GDM1 (cell line): ENCODE measurements at places on chromosomes 2 and 18.

DNA sequence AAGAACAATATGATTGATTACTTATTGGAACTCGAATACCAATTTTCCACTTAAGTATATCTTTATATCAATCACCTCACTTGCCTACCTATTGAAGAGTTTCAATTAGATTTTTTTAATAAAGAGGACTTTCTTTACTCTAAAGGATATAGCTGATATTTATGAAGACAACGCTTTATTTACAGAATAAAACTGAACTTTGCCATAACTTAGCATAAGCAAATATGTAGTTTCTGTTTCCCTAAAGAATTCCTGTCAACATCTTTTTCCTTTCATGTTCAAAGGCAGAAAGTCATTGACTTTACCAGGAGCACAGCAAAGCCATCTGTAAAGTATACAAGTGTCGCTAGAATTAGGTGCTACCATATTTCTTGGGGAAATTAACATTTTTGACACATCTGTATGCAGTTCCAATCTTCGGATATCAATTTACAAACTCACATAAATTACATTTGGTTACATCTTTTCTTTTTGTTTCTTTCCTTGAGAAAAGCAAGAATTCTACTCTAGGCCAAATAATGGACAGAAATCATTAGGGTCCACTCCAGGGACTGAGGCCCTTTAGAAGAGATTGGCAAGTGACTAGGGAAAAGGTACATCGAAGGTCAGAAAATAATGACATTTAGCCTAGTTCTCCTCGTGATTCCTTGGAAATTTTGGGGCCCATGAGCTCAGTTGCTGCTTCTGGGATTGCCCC lies 7.5 kb upstream of the SCN1A start:
- DNase-seq, result no peak

- DNase-seq, result no peak
Measured at GRCh38 chr2:203690441-203691047, 15.9 kb upstream of the CD28 start.

- DNase-seq, result no peak
Measured at GRCh38 chr2:108573061-108573460, 38.8 kb downstream of the LIMS1 start.

DNA sequence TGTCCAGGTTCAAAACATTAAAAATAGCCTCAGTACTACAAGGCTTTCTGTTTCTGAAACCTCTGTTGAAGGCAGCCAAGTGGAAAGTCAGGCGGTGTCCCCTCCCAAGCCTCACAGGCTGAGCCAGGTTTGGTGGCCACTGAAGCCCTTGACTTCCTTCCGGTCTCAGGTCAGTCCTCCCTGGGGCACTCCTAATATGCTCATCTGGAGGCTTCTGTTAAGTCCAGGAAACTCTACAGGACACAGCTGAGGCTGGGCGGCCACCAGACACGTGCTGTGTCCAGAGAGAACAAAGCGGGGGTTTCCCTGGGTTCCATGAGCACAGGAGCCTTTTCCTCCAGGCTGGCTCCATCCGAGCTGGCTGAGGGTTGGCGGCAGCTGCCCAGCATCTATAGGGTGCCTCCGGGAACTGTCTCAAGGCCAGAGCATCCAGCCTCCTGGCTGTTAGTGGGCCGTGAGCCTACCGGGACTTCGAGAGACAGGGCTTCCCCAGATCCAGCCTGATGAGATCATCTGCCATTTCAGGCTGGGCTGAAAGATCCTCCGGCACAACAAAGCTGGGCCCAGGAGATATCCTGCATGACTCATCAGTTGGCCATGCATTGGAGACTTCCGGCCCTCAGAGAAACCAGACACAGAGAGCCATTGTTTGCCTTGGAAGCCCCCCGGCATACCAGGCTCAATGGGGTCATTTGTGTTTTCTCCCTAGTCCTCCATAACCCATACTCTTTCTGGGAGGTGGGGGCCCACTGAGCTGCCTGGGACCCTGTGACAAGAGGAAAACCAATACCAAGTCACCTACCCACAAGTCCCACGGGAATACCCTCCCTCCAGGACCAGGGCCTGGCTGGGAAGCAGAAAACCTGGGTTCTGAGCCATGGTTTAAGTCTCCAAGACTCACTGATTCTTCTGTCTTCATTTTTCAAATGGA lies 71.7 kb downstream of the HS1BP3 start:
- no peak for DNase-seq

- no peak for DNase-seq
Measured at GRCh38 chr2:142681952-142682351, 195.5 kb upstream of the KYNU start.

DNA sequence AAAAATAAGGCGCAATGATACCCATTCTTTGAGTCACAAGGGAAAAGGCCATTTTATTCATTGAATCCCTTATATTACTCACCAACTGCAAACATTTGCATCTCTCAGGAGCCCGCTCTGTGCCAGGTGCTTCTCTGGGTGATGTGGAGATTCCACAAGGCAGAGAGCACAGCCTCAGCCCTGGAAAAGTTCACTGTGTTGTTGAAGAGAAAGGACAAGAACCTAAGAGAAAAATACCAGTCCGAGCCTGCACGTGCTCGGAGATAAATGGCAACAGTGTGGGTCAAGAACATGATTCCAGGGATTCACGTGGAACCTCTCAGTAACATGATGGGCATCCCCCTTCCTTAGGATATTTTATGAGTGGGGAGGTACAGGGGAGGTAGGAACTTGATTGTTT lies 11.8 kb downstream of the GNAL start:
- no peak for DNase-seq

- no peak for DNase-seq
Measured at GRCh38 chr18:31209041-31209440, 46.4 kb upstream of the DSC1 start.

GRCh38 chr2:232839411-232840079 lies 30.5 kb upstream of the SNORC start:
- peak; percentile 73 for DNase-seq

- DNase-seq, result peak; percentile 15
Measured at GRCh38 chr2:33321236-33321771, 155.1 kb upstream of the RASGRP3 start.

DNA sequence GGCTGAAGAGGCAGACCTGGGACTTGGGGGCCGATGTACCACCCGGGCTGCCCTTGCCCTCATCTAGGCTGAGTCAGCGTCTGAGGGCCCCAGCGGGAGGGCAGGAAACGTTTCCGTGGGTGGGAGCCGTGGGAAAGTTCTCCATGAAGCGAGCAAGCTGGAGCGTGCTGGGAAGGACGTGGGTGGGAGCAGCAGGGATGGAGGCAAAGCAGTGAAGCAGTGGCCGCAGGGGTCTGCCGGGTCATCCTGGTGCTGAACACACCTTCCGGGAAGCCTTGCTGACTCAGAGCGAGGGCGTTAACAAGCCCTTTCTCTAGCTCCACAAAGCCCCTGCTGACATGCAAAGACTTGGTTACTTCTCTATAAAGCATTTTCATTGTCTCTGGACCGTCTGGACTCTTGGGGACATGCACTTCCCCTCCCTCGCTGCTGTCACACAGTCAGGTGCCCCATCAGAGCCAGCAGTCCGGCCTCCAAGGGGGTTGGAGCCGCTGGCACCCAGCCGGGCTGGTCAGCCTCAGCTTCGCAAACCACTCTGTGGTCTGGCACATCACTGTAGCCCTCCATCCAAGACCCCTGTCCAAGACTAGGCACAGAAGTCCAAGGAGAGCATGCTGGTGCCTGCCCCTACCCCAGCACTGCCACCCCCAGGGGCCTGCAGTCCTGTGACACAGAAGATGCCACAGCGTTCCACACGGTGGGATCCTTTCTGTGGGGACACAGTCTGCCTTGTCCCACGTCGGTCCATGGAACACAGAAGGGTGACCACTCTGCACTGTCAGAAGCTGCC lies 115.1 kb upstream of the GPC1 start:
- DNase-seq, result no peak

- no peak for DNase-seq
Measured at GRCh38 chr2:151217343-151217742, 44.3 kb downstream of the RBM43 start.

DNA sequence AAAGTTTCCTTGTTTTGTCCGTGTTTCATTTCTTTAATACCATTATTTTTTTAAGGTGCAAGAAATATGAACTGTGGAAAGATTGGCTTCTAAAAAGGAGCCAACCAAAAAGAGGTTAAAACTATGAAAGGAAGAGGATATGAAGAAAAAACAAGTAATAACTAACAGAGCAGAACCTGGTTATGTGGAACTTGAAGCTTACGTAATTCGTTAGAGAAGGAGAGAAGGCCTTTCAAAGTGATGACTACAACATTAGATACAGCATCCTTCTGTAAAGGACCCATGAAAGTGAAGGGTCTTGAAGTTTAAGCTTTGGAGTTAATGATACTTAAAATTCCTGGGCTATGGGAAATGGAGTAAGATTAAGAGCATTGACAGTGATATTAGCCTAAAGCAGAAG lies 84.5 kb downstream of the ANKRD12 start:
- DNase-seq, result no peak

GRCh38 chr18:60471652-60472051 lies 99.1 kb upstream of the MC4R start:
- DNase-seq, result no peak

- no peak for DNase-seq
Measured at GRCh38 chr2:103161456-103162289, 399.8 kb downstream of the TMEM182 start.

GRCh38 chr2:66253066-66253465 lies 181.9 kb upstream of the MEIS1 start:
- DNase-seq, result no peak

DNA sequence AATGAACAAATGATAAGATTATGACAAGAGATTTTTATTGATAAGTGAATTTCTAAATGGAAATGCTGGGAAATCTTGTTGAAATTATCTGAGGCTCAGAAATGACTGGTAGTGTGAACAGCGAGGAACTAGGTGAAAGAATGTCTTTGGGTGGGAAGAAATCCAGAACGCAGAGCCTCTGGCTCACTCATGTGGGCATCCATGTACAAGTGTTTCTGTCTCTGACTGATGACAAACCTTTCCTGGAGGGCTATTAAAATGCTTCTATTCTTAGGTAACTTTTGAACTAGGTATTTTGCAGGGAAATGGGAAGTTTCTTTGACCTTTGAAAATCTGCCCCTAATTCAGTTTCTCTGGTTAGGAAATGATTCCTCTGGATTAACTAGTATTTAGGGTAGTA lies 598.6 kb downstream of the SLC4A3 start:
- no peak for DNase-seq

DNA sequence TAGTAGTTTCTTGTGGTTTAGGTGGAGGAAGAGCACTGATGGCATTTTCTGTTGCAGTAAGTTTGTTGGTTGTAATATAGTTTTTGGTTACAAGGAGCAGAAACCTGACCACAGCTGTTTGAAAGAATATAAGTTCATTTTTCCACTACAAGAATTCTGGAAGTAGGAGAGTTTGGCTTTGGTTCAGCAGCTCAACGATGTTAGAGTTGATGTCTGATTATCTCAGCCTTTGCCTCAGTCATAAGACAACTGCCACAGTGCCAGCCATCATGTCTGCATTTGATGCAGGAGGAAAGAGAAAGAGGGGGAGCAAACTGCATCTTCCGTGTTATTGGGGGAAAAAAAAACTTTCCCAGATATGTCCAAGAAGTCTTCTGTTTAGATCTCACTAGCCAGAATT lies 119.1 kb downstream of the LYPD1 start:
- no peak for DNase-seq

DNA sequence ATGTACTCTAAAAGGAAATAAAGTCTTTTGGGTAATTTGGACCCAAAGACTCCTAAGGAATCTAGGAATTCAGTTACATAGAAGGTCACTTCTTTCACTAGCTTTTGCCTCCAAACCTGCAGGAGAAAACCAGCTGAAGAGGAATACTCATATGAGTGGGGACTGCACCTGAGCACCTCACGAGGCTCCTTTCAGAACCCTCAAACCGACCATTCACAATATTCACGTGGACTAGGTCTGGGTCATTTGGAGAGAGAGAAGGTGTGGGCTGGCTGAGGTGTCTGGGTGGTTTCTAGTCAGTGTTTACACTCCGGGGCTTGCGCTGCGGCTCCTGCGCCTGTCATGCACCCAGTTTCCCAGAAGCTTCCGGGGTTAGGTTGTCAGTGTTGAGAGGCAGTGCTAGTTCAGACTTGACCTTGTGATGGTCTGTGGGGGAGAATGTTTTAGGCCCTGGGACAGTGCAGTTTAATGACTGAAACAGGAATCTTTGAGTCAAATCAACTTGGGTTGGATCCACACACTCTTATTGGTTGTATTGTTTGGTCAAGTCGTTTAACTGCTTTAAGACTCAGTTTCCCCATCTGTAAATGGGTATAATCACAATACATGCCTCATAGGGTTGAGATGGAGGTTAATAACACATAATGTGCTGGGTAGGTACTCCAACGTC lies 78.4 kb downstream of the LIMS1 start:
- DNase-seq, result no peak

- DNase-seq, result peak; percentile 83
Measured at GRCh38 chr18:46623541-46623940, 33.5 kb downstream of the LOXHD1 start.

DNA sequence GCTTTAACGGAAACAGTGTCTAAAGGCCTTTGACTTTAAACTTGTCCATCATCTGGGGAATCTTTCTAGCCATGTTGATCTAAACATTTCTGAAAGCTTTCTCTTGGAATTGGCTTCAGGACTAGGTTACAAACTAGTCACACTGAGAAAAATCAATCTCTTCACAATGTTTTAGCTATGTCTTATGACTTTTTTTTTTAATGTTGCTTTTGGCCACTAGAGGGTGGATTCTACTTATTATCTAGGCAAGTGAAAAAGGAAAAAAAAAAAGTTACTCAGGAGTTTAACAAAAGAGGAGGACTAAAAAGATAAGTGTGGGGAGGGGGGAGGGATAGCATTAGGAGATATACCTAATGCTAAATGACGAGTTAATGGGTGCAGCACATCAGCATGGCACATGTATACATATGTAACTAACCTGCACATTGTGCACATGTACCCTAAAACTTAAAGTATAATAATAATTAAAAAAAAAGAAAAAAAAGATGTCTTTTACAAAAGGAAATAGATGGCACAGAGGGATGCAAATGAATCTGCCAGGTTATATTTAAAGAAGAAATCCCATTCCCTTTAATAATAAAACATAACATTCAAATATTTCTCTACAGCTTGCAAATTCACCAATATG lies 160.4 kb upstream of the PID1 start:
- DNase-seq, result no peak

DNA sequence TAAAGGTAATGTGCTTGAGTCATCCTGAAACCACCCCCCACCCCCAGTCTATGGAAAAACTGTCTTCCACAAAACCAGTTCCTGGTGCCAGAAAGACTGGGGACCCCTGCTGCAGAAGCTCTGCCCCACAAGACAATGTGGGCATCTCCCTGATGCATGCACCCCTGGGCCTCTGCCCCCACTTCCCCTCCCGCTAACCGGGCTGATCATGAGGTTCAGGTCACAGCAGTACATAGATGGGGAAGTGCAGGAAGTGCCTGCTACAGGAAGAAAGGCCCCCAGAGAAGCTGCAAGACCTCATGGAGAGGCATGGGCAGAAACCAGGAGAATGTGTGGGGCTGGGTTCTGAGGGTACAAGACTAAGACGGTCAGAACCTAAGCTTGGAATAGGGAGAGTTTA lies 243.4 kb upstream of the ID2 start:
- peak; percentile 31 for DNase-seq

GRCh38 chr2:76965772-76966171 lies 556.4 kb downstream of the LRRTM4 start:
- DNase-seq, result no peak
